Hepatocyte (in vitro differentiated cells): ENCODE measurements at places on chromosomes 5 and 9. TPM values are rescaled to one million over a fixed set of nuclear protein-coding genes. Genes with fewer than 3 reads are reported as not detected.

- H3K27ac ChIP-seq, result no peak overlapping the region
- H3K4me1 ChIP-seq, result no peaks in the 10 kb centered on the region
- no peak overlapping the region for H3K4me3 ChIP-seq
- no peak for DNase-seq
These were observed 139.7 kb upstream of the VCAN start for GRCh38 chr5:83331842-83332241.

- no peak overlapping the region for H3K4me3 ChIP-seq
- peak overlapping the region; percentile 89 for H3K27ac ChIP-seq
- no peaks in the 10 kb centered on the region for H3K36me3 ChIP-seq
- peak; percentile 28 for DNase-seq
These were observed 2.4 kb upstream of the DAB2 start for GRCh38 chr5:39427229-39427628.

DNA sequence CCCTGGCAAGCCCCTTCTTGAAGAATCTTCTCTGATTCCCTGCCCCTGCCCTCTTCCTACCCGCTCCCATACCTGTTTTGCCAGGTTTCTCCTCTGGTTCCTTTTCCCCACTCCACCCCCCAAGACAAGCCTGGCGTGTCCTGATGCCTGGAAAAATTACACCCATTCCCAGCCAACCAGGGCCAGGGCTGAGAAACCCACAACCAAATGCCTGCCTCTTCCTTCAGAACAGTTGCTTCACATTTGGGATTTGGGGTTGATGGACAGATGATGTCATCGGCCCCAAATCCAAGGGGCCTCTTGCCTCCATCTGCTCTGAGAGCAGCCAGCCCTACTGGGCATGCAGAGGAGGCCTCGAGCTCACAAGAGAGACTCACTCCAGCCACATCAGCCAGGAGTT, 8.8 kb upstream of the NEK6 start:
- H3K27me3 ChIP-seq, result no peaks in the 10 kb centered on the region
- H3K4me3 ChIP-seq, result no peak overlapping the region
- H3K36me3 ChIP-seq, result no peaks in the 10 kb centered on the region
- H3K27ac ChIP-seq, result no peak overlapping the region
- no peaks in the 10 kb centered on the region for H3K4me1 ChIP-seq

DNA sequence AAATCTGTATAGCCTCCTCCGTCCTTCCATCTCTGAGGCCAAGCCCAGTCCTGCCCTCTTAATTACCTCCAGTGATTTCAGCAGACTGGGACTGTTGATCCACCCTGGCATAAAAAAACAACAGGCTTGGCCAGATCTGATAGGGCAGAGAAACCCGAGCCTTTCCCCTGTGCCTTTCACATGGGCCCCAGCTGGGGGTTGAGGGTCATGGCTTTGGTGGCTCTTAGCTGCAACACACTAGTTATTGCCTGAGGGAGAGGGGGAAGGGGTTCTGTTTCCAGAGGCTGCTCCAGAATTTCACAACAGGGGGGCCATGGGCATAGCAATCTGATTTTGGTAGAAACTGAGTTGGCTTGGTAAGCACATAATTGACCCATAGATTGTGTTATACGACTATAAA, 21.2 kb upstream of the PANK3 start:
- peak; percentile 23 for DNase-seq
- H3K27me3 ChIP-seq, result no peaks in the 10 kb centered on the region
- H3K4me3 ChIP-seq, result no peak overlapping the region
- peaks cover 7% of the 10 kb centered on the region for H3K4me1 ChIP-seq
- H3K27ac ChIP-seq, result no peak overlapping the region
- no peaks in the 10 kb centered on the region for H3K36me3 ChIP-seq

- H3K36me3 ChIP-seq, result no peaks in the 10 kb centered on the region
- no peak overlapping the region for H3K4me3 ChIP-seq
- H3K27me3 ChIP-seq, result no peaks in the 10 kb centered on the region
- no peaks in the 10 kb centered on the region for H3K4me1 ChIP-seq
These were observed 23.4 kb downstream of the PCA3 start for GRCh38 chr9:76787677-76788076.

- no peak overlapping the region for H3K4me3 ChIP-seq
- peaks cover 14% of the 10 kb centered on the region for H3K4me1 ChIP-seq
- H3K36me3 ChIP-seq, result no peaks in the 10 kb centered on the region
- H3K27ac ChIP-seq, result peak overlapping the region; percentile 59
- H3K27me3 ChIP-seq, result no peaks in the 10 kb centered on the region
These were observed 64.6 kb downstream of the ENC1 start for GRCh38 chr5:74575741-74576538.

DNA sequence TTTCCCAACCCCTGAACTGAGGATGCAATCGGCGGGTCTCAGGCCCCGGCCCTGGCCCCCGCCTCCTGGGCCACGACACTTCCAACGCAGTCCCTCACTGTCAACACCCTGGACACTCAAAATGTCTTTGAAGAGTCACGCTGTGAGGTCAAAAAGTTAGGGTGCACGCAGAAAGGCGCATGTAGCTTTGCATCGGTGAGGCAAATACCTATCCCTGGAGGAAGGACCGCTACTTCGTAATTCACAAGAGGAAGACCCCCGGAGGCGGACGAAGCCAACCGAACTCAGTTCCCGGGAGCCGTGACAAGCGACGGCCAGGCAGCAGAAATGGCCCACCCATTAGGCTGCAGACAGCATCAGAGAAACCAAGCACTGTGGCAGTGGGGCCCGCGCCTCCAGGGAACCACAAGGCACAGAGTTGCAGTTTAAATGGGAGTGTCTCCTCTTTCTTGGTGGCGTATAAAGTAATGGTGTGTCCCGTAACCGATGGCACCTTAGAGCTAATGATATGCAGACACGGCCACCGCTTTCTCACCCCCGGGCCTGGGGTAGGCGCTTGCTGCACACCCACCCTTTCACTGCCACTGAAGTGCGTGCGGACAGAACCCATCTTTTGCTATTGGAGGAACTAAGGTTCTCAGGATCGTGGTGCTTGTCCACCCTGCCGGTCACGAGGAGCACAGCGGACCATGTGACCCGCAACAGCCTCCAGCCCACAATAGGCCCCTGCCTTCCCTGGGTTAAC, 9.0 kb downstream of the ADAMTS2 start:
- H3K27ac ChIP-seq, result no peak overlapping the region
- no peaks in the 10 kb centered on the region for H3K27me3 ChIP-seq
- DNase-seq, result no peak

GRCh38 chr5:172729588-172729987, 41.4 kb downstream of the DUSP1 start:
- H3K4me1 ChIP-seq, result peaks cover 16% of the 10 kb centered on the region
- no peak for DNase-seq
- H3K27me3 ChIP-seq, result no peaks in the 10 kb centered on the region
- H3K27ac ChIP-seq, result no peak overlapping the region

ANXA1 gene
- total RNA-seq, result 245 and 279 TPM in 2 replicates

FIBCD1 gene
- total RNA-seq, result 0.33 TPM in 1 of 2 replicates, not detected in the other

SSNA1 gene
- total RNA-seq, result 74.3 and 82.2 TPM in 2 replicates

IL33 gene
- total RNA-seq, result 2.0 and 2.1 TPM in 2 replicates

PCA3 gene
- total RNA-seq, result 0.16 TPM in 1 of 2 replicates, not detected in the other

ANKRD31 gene
- 0.47 and 0.60 TPM in 2 replicates for total RNA-seq

ADAMTS2 gene
- 45.7 and 55.4 TPM in 2 replicates for total RNA-seq

FLT4 gene
- 0.90 and 2.2 TPM in 2 replicates for total RNA-seq

MRPL36 gene
- 25.6 and 40.3 TPM in 2 replicates for total RNA-seq
